ENCODE measurements at places on chromosomes 1 and 21.
A peak's percentile ranks its signal among the peaks of the same experiment; 100 is the strongest.

DNA sequence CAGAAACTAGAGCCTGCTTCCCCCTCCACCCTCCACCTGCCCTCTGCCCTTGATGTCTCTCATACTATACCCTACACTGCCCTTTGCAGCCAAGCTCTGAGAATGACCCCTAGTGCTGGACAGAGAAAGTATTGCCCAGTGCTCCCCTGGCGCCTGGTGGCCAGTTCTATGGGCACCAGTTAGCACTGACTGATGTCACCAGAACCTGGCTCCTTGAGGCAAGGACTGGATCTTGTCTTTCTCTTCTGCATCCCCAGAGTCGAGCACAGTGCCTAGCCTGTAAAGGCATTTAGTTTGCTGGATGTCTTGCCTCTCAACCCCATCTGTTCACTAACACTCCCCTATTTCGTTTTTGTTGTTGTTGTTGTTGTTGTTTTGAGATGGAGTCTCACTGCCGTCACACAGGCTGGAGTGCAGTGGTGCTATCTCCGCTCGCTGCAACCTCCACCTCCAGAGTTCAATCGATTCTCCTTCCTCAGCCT lies 5.9 kb downstream of the PHLDA3 start:
- no peak for DNase-seq

DNA sequence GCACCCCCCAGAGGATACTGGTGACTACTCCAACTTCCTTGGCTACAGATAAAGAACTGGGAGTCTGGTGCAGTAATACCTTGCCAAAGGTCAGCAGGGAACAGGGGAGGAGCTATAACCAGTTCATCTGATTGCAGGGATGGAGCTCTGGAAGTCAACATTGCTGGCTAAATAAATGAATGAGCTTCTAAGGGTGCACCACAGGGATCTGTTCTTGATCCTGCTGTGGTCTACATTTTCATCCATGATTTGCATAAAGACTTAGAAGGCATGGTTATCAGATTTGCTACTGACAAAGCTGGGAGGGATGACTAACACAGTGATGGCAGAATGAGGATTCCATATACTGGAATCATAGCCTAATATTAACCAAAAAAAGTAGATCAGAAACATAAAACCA lies 18.3 kb downstream of the PLEKHA6 start:
- no peak for DNase-seq

DNA sequence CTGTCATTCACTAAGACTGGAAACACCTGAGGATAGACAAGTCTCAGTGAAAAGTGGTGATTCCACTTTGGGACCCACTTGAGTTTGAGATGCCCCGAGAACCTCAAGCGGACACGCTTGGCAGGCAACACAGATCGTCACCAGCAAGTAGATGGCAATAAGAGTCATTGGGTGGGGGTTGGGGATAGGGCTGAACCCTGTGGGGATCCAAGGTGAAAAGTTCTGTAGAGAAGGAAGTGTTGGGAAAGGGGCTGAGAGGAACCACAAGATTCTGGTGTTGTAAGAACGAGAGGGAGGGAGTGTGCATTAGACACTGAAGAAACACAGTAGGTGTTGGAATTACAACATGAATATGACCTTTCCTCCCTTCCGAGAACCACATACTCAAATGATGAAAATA lies 45.4 kb upstream of the TDRD10 start:
- DNase-seq = no peak

GRCh38 chr1:65265296-65265650 lies 44.1 kb upstream of the DNAJC6 start:
- DNase-seq = peak; percentile 11

GRCh38 chr21:39385299-39386145 lies 36.6 kb upstream of the HMGN1 start:
- DNase-seq = peak; percentile 73

DNA sequence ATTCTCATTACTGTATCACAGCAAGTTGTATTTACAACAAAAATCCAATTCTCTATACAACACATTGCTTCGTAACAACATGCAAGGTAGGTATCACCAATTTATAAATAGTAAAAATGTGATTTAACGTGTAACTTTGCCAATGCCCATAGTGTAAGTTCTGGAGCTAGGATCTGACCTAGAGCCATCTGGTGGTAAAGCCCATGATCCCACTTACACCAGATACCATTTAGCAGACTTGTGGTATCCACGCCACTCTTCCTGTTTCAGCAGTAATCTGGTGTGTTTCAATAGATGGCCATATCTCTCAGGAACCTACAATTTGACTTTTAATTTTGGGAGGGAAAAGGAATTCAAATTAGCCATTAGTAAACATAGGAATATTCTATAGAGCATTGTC lies 10.2 kb downstream of the SETSIP start:
- DNase-seq = no peak

DNA sequence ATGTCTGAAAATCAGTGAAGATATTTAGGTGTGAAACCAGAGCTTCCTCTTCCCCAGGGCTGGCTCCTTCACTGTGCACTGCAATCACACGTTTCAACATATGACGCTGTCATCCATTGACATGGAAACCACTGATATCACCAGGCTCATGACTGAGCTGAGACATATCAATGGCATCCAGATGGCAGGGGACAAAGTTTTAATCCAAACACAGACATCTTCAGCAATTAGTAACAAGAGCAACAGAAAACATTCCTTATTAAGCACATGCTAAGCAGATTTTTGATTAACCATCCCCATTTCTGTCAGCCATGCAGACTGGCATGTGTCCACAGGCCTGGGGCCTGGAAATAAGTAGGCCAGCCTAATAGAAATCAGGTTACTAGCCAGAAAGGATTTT lies 108.0 kb upstream of the ADAR start:
- DNase-seq = no peak

GRCh38 chr1:71494163-71494562 lies 413.3 kb upstream of the ZRANB2 start:
- DNase-seq = no peak

- DNase-seq = no peak
Measured at GRCh38 chr1:214565310-214565709, 13.9 kb upstream of the PTPN14 start.

DNA sequence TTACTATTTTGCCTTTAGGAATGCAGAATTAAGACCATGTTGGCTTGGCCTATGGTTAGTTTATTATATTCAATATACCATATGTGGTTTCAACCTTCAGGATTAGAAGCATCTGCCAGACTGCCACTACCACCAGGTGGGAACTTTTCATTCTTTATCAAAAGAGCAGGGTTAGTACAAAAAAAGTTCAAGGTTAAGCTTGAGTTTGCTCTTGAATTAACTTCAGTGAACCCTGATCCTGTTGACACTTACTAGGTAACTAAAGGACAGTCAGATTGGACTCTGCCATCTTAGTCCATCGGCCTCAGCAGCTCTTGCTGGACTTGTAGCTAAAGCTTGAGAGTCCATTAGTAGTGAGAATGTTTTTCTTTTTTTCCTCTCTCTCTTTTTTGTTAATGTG lies 22.1 kb downstream of the CLIC4 start:
- DNase-seq = no peak

- no peak for DNase-seq
Measured at GRCh38 chr1:198185759-198186158, 29.0 kb downstream of the NEK7 start.

DNA sequence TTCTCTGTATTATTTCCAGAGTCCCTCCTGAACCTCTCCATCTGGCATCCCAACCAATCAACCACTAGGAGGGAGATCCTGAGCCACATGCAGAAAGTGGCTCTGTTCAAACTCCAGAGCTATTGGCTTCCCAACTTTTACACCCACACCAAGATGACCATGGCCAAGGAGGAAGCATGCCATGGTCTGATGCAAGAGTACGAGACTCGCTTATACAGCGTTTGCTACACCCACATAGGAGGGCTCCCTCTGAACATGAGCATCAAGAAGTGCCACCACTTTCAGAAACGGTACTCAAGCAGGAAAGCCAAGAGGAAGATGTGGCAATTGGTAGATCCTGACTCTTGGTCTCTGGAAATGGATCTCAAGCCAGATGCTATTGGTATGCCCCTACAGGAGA lies 23.6 kb downstream of the RGSL1 start:
- no peak for DNase-seq

DNA sequence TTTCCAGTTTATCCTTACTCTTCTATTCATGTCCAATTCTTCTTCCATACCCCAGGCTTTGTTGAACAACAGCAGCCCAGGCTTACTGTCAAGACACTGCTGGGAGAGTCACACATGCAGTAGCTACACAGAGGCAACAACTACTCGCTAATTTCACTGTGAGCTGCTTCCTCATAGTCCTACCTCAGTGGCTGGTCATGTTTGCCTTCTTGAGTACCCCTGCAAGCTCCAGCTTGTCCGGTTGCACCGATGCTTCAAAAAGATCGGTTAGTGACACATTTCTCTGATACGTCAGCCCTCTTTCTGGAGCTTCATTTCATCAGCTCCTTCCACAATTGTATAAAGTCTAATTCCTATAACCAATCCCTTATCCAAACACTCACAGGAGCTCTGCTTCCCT lies 246.7 kb upstream of the NFIA start:
- DNase-seq = peak; percentile 87

- no peak for DNase-seq
Measured at GRCh38 chr1:25513666-25514065, 29.7 kb upstream of the LDLRAP1 start.

- DNase-seq = no peak
Measured at GRCh38 chr21:34021726-34022125, 51.7 kb upstream of the MRPS6 start.

DNA sequence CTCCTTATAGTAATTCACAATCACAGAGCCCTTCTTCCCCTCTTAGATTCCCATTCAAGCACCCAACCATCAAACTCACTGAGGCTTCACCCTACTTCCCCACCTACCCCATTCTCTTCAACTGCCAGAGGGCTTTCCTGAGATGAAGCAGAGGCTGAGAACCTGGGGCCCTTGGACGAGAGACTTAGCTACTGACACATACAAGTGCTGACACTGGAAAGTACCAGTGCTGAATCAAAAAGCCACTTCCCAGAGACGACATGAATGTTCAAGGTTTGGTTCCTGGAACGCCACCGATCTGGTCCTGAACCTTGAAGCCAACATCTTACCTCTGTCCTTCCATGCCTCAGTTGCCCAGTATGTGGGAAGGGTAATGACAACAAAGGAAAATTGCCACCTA lies 16.6 kb upstream of the RAP1A start:
- no peak for DNase-seq

- DNase-seq = no peak
Measured at GRCh38 chr1:2320006-2320405, 71.3 kb downstream of the MORN1 start.

- DNase-seq = no peak
Measured at GRCh38 chr1:29133861-29134694, 10.4 kb upstream of the TMEM200B start.

- no peak for DNase-seq
Measured at GRCh38 chr1:118158924-118159323, 26.1 kb downstream of the SPAG17 start.

DNA sequence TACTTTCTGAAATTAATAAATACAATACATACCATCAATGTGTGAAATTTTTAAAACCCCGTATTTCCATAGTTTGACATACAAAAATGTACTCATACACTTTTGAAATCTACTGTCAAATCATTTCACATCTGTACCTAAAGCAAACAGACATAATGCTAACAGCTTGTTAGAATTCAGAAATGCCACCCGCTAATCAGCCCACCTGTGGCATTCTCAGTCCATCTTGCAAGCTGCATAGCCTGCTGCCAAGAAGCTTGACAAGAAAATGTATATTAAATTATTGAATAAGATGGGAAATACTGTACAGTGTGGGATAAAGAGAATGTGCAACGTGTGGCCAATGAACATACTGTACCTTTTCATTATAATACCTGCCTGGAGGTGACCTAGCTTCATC lies 55.1 kb downstream of the ZBTB18 start:
- DNase-seq = no peak

DNA sequence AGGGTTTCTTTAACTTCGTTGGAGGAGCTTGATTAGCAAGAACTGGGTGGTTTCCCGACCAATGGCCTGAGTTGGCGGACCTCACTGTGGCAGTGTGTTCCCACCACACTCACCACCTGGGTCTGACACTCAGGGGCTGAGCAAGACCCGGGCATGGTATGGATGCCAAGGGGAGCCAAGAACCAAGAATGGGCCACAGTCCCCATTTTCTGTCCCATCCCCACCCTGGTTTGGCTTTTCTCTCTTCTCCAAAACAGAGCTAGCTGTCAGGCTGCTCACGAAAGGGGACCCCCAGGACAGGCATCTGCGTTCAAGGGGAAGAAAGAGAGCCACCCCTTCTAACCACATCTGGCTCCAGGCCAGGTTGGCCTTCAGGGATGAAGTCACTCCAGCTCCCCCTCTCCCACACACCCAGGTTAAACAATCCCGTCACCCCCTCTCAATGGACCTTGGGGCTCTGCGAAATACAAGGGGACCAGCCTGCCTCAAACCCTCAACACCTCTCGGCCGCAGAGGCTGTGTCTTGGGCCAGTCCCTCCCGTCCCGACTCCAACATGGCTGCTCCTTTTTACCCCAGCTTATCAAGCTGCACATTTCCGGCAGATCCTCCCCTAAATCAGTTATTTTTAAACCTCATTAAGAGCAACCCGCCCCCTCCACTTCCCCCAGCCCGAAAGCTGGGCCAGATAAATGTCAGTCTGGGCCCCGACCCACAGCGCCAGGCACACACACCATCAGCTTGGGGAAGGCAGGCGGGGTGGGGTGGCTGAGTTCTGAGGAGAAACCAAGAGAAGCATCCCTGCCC lies 3.4 kb downstream of the TAGLN2 start:
- no peak for DNase-seq

GRCh38 chr1:13813398-13814012 lies 113.5 kb downstream of the PRDM2 start:
- no peak for DNase-seq

DNA sequence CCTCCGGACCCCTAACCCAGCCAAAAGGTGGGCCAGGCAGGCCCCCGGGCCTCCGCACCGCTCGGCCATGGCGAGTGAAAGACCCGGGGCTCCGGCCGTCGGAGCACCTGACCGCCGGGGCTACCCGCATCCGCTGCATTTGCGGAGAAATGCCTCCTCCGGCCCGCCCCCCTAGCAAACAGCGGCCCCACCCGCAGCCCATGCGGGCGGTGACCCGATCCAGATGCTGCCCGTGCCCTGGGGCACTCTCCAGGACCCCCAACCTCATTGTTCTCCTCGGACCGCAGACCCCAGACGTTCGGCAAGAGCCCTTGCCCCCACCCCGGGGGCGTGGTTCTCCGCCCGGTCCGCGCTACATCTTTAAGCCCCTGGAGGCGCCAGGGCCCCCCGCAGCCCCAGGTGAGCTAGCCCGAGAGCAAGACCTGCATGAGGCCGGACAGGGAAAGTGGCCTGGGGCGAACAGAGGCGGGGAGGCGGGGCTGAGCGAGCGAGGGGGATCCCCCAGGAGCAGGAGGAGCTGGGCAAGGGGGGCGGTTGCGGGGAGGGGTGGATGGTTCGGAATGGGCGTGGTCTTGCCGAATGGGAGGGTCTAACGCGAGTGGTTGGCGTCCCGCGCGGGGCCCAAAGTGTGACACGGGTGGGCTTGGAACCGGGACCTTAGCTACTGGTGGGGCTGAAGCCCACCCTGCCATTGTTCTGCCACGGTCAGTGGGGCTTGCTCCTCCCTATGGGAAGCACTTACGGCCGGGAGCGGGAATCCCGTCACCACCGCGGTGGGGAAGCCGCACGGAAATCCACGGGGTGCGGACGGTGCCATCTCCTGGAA lies 6.3 kb upstream of the CRYBG2 start:
- DNase-seq = no peak

GRCh38 chr1:175192111-175192629 lies 406 bp downstream of the KIAA0040 start:
- DNase-seq = peak; percentile 31

GRCh38 chr1:218785928-218786327 lies 387.8 kb upstream of the LYPLAL1 start:
- no peak for DNase-seq

- DNase-seq = no peak
Measured at GRCh38 chr21:28791595-28792282, 200.9 kb downstream of the LTN1 start.

- DNase-seq = no peak
Measured at GRCh38 chr1:58887059-58887458, 103.2 kb upstream of the JUN start.
